ENCODE measurements at places on chromosomes 5 and 9.

GRCh38 chr5:83277154-83277553, 194.4 kb upstream of the VCAN start:
- DNase-seq = no peak

DNA sequence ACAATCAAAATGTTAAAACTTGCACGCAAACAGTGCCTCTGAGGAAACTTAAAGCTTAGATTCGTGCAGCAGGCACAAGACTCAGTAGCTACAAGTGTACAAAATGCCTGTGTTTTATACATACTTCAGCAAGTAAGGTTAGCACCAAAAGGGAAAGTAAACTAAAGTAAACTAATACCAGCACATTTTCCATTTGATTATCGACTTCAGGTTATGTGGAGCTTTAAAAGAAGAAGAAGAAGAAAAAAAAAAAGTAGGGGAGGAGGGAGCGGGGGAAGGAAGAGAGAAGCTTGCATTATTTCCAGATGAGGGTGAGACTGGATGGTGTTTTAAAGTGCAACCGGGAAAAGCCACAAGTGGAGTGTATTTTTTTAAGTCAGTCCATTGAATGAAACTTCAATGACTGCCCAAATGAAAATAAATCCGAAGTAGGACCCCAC, 596 bp upstream of the ADAMTS6 start:
- DNase-seq = no peak

GRCh38 chr9:82565188-82565969, 497.6 kb downstream of the RASEF start:
- no peak for DNase-seq

- DNase-seq = no peak
Measured at GRCh38 chr5:79420248-79420647, 93.7 kb downstream of the HOMER1 start.

GRCh38 chr5:151047814-151048425, 27.5 kb downstream of the GPX3 start:
- DNase-seq = no peak

DNA sequence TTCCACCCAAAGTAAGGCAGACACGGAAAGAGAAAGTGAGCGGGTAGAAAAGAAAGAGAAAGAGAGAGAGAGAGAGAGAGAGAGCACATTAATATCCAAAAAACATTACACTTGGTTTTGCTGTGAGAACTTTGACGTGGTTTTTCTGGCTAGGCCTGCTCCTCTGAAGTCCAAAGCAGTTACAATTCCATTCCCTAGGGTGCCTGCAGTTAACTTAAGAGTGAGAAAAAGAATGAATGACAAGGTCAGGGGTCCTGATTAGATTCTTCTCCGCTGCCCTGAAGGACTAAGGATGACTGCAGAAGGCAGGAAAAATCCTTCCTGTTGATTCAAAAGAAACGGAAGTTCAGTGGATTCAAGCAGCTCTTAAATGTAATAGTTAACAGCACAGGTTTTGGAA, 589.8 kb downstream of the PRELID2 start:
- no peak for DNase-seq

- no peak for DNase-seq
Measured at GRCh38 chr9:74496406-74496805, 729 bp upstream of the RORB start.

GRCh38 chr9:114431770-114432169, 44.0 kb upstream of the AKNA start:
- no peak for DNase-seq

GRCh38 chr9:131411719-131412681, 18.1 kb downstream of the PRRC2B start:
- no peak for DNase-seq

DNA sequence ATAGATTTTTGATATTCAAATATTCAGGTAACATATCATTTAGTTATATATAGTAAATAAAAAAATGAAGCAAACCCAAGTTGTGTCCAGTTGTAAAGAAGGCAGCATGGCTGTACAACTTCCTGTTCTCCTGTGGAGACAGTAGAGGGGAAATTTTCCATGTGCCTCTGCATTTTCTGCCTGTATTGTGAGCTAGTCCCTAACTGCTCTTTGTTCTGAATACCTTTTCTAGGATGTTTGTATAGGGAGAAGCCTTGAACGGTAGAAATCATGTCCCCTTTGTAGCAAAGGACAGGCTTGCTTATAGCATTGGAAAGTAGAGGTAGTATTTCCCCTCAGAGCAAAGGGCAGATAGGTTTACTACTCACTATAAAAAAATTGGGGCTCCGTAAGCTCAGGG, 13.3 kb upstream of the RPS23 start:
- DNase-seq = no peak

- DNase-seq = no peak
Measured at GRCh38 chr5:181242031-181242451, 1.7 kb downstream of the RACK1 start.

GRCh38 chr5:65779643-65780042, 57.6 kb downstream of the NLN start:
- no peak for DNase-seq

- DNase-seq = no peak
Measured at GRCh38 chr5:100505984-100506670, 29.0 kb upstream of the FAM174A start.

- DNase-seq = no peak
Measured at GRCh38 chr5:92908952-92909601, 671.9 kb downstream of the NR2F1-AS1 start.

GRCh38 chr9:122808141-122808540, 8.2 kb downstream of the OR1K1 start:
- no peak for DNase-seq

DNA sequence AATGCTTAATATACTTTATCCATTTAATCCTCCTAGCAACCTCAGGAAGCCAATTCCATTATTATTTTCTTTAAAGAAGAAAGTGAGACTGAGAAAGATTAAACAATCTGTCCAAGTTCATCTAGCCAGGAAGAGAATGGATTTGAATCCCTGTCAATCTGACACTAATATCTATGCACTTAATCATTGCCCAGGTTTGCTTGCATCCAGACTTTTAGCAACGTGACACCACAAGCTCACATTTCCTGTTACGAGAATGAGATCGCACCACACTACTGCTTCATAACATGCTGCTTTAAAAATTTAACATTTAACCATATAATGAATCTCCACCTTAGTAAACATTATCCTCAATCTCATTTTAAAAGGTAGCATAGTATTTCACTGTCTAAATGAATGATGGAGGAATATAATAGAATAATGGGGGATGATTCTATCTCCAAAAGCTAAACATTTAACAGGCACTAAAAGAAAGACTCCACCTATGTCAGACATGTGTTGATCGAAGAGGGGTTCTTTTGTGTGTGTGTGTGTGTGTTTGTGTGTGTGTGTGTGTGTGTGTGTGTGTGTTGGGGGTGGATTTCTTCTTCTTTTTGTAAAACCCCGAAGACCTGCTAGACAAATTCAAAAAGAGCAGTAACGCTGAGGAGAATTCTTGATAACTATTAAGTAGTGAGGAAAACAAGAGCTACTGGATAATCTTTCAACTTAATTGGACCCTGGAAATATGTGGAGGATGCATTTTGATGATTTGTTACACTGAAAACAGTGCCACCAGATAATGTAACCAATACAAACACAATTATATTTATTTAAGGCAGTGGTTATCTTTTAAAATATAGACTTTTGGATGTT, 138.7 kb upstream of the NR3C1 start:
- no peak for DNase-seq

- no peak for DNase-seq
Measured at GRCh38 chr5:180018347-180019060, 53.1 kb downstream of the RNF130 start.
